ENCODE measurements at places on chromosomes 5 and 9. TPM values are rescaled to one million over a fixed set of nuclear protein-coding genes. Genes with fewer than 3 reads are reported as not detected.

The OGN gene
- not detected for total RNA-seq

The SLC6A3 gene
- total RNA-seq: not detected

The LEAP2 gene
- total RNA-seq: 0.77 TPM

DNA sequence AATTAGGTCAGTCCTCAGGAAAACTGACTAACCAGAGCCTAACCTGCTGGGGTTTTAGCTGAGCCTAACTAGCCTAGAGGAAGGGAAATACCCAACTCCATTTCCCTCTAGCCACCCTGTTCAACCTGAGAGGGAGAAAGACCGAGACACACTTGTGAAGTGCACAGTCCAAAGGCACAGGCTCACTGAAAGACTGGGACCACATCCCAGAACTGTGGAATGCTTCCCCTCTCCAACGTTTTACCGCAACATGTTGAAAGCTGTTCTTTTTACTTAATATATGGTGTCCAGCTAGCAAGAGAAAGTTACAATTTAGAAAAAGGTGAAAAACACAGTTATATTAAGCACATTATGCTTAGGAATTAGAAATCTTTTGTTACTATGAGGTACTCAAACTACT is 76.8 kb upstream of the SIMC1 start:
- no peak for DNase-seq

- DNase-seq: no peak
Measured at GRCh38 chr5:3199962-3200755, 395.5 kb upstream of the IRX1 start.

DNA sequence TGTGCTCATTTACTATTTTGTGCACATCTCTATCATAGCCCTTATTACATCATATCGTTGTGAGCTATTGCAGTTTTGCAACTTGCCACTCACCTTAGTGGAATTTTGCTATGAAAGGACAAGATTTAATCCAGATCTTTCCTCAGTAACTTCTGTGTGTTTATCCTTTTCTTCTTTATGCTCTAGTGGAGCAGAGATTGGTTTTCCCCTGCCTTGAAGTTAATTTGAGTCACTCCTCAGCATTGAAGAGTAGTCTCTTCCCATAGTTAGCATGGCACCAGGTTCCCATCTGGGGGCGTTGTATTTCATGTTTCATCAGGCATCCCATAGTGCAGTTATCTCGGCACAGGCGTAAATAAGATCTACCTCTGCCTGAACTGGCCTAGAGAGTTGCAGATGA is 510.4 kb downstream of the PSAT1 start:
- no peak for DNase-seq

DNA sequence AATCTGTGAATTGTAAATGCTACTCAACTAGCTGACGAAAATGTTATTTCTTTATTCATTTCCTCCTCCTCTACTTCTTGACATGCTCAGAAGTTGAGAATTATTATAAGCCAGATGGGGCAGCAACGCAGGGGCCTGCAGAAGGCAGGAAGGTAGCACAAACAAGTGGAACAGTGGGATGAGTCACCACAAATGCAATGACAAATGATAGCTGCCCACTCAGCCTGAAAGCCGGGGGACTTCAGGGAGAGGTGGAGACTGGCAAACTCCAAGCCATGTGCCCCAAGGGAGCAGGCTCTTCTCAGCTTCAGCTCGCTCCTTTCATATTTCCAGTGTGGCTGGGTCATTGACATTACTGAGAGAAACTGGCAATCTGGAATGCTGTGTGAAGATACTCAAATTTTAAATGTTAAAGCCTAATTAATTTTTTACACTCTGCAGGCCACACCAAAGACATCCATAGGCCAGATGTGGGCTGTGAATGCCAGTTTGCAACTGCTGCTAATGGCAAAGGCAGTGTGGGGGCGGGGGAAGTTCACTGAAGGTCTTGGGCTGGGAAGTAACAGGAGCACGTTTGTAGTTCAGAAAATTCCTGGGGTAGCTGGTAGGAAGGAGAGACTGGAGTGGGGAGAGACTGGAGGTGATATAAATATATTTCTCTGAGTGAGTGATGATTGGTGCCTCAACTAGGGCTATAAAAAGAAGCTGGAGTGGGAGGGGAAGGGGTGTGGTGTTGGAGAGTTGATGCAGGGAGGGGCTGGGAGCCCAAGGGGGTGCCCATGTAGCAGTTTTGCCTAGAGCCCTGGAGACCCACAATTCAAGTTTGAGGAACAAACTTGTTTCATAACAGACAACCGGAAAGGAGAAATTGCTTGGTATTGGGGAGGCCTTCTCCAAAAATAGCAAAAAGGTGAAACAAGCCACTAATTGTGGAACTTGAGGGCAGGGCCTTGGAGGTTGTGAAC is 20.8 kb upstream of the ADRB2 start:
- peak; percentile 86 for DNase-seq

GRCh38 chr9:26142631-26143030 is 464.4 kb upstream of the TUSC1 start:
- DNase-seq: no peak

DNA sequence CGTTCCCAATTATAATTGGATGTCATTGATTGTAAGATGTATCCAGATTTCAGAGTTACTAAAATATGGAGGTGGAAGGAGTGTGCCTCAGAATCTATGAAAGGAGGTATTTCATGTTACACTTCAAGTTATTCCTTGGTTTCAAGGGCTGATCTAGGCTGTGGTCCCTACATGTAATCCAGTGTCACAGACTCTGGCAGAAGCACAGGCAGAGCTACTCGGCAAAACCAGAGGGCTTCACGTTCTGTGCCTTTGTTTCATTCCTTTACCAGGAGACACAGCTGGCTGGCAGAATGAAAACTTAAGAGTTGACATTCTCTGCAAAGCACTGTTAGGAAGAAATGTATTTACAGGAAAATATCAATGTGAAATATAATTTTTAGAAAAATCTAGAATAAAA is 99.6 kb downstream of the ANKH start:
- no peak for DNase-seq

DNA sequence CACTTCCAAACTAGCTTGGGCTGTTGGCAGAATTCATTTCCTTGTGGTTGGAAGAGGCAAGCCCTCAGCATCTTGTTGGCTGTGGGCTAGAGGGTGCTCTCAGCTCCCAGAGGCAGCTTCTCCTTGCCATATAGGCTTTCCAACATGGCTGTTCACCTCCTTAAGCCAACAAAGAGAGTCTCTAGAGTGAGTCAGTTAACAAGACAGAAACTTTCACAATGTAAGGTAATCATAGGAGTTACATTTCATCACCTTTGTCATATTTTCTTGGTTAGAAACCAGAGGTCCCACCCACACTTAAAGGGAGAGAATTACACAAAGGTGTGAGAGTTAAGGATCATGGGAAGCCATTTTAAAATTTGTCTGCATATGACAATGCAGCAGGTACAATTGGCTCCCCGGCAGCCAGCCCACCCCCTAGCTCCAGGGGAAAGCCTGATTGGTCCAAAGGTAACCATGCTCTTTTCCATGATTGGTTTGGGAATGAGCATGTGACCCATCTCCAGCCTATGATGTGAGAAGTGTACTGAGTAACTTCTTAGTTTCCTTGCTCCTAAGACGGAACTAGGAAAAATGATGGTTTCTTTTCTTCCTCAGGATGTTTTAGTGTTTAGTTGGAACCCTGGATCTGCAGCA is 109.8 kb upstream of the MSX2 start:
- no peak for DNase-seq

DNA sequence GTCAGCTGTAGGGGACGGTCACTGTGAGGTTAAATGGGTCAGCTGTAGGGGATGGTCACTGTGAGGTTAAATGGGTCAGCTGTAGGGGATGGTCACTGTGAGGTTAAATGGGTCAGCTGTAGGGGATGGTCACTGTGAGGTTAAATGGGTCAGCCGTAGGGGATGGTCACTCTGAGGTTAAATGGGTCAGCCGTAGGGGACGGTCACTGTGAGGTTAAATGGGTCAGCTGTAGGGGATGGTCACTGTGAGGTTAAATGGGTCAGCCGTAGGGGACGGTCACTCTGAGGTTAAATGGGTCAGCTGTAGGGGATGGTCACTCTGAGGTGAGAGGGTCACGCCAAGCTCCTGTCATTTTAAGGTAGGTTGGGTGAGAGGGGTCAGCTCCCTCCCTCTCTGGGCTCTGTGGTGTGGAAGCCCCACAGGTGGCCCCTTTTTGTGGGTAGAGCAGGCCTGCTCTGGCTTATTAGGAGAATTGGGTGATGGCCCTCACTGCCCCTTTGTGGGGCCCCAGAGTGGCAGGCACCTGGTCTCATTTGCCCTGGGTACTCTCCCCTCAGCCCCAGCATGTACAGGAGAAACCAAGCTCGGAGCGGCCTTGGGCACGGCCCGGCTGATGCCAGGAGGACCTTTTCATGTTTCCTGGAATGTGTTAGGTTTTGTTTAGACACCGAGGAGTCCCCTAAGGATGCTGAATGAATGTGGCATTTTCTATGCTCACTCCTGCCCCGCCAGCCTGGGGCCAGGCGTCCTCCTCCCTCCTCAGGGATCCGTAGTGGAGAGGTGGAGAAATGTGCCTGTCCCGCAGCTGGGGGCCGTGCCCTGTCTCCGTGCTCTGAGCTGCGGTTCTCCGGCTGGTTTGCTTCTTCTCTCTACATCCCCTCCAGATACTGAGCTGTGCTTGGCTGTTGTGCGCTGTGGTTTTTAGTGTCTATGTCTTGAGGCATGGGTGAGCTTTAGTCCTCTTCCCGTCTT is 31.4 kb downstream of the AHRR start:
- no peak for DNase-seq

GRCh38 chr9:5764130-5764868 is 68.6 kb downstream of the ERMP1 start:
- DNase-seq: no peak

DNA sequence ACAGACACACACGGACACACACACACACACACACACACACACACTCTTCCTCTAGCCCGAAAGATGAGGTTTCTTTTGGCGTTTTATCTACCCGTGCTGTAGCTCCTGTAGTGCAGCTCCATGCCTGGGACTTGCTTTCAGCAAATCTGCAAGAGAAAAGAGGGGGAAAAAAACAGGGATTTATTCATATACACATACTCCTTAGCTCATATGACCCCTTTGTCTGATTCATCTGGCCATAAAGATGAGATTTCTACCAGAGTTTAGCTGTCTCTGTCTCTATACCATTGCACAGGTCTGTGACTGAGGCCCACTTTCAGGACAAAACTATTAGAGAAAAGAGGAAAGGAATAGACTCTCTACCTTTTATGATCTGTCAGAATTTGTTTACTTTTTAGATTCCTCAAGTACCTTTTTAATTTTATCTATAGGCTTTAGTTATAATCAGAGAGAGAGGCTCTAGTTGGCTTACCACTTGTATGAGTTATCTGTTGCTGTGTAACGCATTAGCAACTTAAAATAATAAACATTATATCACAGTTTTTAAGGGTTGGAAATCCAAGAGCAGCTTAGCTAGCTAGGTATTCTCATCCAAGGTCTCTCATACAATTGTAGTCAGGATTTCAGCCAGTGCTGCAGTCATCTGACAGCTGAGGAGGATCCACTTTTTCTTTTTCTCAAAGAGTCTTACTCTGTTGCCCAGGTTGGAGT is 14.7 kb downstream of the SNX2 start:
- DNase-seq: no peak

DNA sequence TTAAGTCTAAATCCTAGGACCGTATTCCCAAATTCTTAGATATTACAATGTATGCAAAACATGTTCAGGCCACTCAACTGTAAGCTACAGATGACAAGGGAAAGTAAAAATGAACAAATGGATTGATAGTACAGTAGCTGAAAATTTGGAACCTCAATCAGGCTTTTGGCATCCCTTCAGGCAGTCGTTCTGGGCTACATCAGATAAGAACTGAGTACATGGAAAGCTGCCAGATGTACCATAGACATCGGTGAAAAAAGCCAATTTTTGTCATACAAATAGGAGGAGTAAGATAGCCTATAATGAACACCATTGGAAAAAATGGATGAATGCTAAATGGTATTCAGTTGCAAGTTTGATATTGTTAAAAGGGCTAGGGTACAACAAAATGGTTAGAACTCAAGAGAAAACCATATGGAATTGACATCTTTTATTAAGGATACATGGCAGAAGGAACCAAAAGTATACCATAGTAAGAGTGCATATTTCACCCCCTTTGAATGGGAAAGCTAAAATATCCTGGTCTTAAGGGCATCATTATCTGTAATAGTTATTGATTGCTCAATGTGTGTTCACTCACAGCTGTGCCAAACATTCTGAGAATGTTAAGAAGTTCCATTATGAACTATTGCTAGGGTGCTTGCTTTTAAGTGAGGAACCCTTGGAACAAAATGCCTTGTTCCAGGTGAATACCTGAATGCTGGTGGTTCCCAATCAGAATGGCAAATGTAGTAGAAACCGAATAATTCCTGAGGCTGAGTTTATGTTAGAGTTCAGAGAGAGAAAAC is 86.4 kb downstream of the NR3C1 start:
- no peak for DNase-seq
